ENCODE measurements at places on chromosomes 7 and 10.

DNA sequence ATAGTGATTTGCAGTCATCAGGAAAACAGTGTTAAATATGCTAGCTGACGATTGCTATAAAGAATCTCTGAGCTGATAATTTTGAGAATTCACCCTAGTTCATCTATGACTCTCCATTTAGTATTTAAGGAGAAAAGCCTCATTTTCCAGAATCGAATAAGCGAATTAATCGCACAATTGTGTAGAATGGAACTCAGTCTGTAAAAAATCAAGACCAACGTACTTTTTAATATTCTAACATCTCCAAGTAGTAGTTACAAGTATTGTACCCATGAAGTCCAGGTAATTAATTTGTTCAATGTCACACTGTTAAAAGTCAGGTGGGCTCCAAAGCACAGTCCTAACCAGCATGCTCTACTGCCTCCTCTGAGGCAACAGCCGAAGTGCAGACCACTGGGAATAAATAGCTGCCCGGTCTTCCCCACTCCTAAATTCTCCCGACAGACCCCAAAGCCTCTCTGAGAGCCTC, 380 bp upstream of the AGBL3 start:
- DNase-seq = no peak

- DNase-seq = no peak
Measured at GRCh38 chr10:435397-435796, 254.1 kb downstream of the DIP2C start.

GRCh38 chr7:150357771-150358427, 10.7 kb upstream of the REPIN1 start:
- DNase-seq = no peak

DNA sequence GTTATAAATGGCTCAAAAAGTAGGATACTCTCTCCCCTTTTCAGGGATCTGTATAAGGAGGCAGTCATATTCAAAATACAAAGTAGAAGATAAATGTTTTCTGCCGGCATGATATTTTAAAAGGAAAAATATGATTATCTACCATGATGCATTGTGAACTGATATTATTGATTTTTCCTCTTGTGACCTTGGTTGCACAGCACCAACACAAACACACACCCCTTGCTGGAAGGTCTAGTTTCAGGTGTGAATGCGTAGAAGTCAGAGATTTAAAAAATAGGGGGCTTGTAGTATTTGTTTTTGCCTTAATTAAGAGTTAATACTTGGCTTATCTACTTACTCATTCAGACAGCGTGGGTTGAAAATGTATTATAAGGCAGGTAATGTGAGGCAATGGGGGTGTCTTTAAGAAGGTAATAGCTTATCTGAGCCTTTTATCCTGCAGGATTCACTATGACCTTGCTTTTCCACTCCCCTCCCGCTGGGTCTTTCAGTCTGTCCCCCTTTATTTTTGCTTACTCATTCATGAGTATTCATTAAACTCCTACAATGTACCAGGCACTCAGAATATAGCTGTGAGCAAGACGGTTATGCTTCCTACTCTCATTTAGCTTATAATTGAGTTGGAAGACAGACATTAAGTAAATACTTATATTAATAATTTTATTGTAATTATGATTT, 390.6 kb downstream of the SDK1 start:
- DNase-seq = no peak

GRCh38 chr7:101232141-101232850, 5.3 kb downstream of the CLDN15 start:
- no peak for DNase-seq

- no peak for DNase-seq
Measured at GRCh38 chr10:118810796-118811505, 56.2 kb upstream of the CACUL1 start.

DNA sequence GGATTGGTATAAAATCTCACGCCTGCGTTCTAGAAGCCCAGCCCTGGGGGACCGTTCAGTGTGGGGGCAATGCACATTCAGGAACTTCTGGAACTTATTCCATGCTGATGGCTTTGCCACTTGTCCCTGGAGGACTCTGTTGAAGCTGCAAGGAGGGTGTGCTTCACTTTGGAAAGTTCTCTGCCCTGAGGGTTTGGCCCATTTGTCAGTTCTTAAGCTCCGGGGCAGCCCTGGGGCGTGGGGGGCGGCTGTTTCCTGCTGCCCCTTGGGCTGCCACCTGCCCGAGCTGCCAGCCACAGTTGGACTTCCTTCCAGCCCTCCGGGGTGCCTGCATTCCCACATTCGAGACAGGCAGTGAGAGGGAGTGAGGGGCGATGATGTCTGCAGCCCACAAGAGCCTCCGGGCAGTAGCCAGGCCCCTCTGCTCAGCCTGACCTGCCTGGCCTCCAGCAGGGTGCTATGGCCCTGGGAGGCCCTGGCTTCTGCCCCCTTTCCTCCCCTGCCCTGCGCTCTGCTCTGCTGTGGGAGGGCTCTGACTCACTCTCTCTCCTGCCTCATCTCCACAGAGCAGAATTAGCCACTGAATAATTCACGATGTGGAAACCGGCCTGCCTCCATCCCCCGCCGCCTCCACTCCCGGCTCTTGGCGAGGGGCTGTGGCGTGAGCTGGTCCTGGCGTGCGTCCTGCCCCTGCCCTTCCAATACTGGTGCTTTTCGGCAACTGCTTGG, 1.9 kb downstream of the TTYH3 start:
- no peak for DNase-seq

- DNase-seq = no peak
Measured at GRCh38 chr10:112526139-112526538, 79.1 kb downstream of the VTI1A start.

- DNase-seq = no peak
Measured at GRCh38 chr10:117551330-117552155, 9.0 kb downstream of the EMX2 start.

GRCh38 chr7:11714676-11715075, 117.3 kb downstream of the THSD7A start:
- DNase-seq = no peak

DNA sequence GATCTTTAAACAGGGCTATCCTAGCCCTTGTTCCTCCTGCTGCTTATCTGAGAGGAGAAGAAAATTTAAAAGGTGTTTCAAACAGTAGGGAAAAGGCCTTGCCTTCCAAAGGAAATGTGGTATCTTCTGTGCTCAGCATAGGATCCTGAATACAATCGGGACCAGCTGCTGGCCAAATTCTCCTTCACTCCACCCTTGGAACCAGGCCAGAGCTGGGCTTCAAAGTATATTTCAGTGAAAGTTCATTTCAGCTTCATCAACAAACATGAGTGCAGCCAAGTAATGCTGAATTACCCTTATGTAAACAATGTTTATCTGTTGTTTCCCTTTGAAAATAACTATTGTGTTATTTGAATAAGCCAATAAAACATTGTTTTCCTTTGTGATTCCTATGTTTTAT, 146.5 kb upstream of the MEOX2 start:
- no peak for DNase-seq

- DNase-seq = no peak
Measured at GRCh38 chr10:44422570-44423101, 37.7 kb upstream of the CXCL12 start.

GRCh38 chr7:131139462-131139861, 188.2 kb upstream of the MKLN1 start:
- DNase-seq = no peak

GRCh38 chr10:56231436-56231835, 129.6 kb downstream of the ZWINT start:
- DNase-seq = no peak

- no peak for DNase-seq
Measured at GRCh38 chr10:32054094-32054493, 2.1 kb downstream of the KIF5B start.

GRCh38 chr10:79171504-79171903, 102.7 kb downstream of the ZMIZ1 start:
- no peak for DNase-seq

- DNase-seq = no peak
Measured at GRCh38 chr7:106570948-106571418, 90.0 kb downstream of the CCDC71L start.

GRCh38 chr7:147774461-147774860, 816.1 kb upstream of the C7orf33 start:
- DNase-seq = no peak

DNA sequence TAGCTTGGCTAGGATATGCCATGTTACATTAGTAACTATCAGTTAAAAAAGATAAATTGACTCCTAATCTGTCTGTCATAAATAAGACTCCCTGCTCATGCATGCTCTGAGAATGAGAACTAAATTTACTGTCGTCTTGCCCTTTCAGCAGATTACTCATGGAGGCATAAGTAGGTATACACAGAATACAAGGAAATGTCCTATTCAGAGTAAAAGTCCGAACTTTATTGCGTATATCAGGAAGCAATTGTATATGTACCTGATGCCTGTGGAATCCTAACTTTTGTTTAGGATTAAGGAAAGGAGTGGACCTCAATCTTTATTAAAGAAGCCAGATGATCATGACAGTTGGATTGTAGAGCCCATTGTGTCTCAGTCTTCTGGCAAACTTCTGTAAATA, 118.6 kb downstream of the THSD7A start:
- no peak for DNase-seq

DNA sequence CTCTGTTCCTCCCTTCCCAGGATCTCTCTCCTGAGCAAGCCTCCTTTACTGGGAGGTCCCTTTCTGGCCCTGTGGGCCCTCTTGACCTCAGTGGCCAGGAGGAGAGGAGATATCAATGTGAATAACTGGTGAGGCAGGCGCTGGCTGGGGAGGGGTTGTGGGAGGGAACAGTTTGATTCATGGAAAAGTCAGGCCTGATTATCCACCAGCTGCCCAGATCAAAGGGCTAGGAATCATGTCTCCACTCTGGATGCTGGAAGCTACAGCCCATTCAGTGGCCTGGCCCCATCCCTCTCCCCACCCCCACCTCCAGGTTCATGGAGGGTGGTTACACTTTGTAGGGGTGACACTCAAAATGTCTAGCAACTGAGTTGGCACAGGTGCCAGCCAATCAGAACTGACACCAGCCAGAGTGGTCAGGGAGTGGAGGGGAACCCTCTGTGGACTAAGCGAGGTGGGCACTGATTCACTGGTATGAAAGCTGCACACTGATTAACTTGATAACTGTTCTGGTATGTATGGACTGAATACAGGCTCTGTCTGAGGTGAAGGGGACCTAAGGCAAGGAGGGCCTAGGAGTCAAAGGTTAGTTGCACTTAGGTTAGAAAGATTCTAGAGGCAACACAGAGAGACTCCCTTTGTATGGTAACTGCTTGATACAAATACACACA, 4.8 kb downstream of the PRRT4 start:
- DNase-seq = no peak

GRCh38 chr7:140646931-140647647, 6.5 kb upstream of the DENND2A start:
- no peak for DNase-seq

DNA sequence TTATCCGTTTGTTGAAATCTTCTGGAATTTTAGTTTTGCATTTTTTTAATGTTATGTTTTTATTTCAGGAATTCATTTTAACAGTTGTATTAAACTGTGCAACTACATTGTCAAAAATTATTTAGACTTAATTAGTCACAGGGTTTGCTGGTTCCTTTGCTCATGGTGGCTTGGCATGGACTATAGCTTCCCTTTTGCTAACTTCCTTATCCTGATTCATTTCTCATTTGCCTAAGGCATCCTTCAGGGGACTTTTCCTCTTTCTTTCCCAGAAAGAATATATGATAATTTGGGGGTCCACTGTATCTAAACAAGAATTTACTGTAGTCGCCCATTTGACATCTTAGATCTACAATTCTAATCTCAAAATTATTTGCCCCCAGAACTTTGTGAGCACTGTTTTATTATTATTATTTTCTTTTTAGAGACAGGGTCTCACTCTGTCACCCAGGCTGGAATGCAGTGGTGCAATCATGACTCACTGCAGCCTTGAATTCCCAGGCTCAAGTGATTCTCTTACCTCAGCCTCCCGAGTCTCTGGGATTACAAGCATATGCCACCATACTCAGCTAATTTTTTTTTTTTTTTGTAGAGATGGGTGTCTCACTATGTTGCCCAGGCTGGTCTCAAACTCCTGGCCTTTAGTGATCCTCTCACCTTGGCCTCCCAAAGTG, 13.9 kb downstream of the FIGNL1 start:
- DNase-seq = no peak

GRCh38 chr10:43237631-43238446, 29.0 kb downstream of the RASGEF1A start:
- no peak for DNase-seq

DNA sequence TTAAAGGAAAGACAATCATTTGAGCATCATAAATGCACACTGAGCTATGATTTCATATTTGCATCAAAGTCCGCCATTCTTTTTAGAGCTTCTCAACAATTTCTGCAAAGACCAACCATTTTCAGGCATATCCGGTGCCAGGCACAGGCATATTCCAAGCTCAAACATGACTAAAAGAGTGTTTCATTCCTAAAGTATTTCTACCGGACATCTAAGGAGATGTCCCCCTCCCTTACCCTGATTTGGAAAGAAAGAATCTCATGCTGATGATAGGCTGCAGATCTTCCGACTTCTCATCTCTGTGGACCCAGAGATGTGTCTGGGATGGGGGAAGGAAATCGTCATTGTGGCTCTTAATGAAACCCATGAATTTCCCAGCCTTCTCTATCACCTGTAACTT, 600.5 kb upstream of the MGMT start:
- DNase-seq = no peak

DNA sequence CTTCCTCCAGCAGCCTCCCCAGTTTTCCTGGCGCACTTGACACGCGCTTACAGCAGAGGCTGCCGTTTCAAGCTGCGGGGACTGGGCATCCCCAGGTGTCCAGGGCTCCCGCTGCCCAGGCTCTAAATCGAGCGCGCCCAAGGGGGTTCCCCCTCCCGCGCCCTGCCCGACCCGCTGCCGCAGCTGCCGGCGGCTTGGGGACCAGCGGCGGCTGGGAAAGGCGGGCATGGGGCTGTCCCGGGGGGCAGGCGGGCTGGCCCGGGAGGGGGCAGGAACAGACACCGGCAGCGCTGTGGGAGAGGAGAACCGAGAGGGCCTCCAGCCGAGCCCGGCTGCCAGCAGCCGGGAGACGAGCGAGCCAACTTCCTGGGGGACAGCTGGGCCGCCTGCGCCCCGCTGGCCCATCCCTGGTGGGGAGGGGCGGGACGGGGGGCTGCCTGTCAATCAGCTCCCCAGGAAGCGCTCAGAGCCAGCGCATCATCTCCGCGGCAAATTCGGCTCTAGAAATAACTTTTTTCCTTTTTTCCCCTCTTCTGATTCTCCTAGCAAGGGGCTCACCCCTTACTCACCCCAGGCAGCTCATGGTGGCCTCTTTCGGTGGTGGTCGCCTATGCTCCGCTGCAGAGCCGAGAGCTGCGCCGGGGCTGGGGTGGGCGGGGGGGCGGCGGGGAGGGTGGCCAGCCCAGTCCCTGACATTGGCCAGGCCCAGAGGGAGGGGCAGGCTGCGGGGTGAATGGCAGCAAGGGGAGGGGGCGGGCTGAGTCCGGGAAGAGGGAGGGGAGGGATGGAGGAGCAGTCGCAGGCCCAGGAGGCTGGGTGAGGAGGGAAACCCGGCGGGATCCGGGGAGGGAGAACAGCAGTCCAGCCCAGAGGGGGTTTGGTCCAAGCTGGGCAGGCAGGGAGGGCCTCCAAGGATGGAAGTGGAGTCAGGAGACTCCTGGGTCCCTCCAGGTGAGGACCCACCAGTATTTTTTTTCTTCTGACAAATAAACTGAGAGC, 14.7 kb downstream of the GRID2IP start:
- DNase-seq = no peak
